ENCODE measurements at places on chromosomes 7 and 10.

- DNase-seq = no peak
Observed at GRCh38 chr10:119207713-119208552, 562 bp downstream of the GRK5 start.

- no peak for DNase-seq
Observed at GRCh38 chr7:80244206-80244916, 109.7 kb downstream of the GNAI1 start.

DNA sequence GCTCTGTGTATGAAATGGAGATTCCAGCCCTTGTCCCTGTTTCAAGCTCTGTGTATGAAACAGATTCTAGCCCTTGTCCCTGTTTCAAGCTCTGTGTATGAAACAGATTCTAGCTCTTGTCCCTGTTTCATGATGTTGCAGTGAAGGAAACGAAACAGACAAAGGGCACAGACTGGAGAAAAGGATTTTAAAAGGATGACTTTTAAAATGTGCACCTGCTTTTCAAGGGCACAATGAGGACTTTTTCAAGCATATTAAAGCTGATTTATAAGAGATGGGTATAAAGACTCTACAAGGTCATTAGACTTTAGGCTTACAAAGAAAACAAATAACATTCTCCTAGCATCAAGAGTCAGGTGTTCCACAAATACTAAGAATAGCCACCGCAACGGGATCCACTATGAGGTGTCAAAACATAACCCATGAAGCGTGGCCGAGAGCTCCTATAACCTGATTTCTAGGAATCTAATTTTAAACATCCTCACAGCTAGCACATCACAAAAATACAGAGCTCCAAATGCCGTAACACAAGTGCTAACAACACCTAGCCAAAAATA, 29.0 kb downstream of the DIP2C start:
- no peak for DNase-seq

- no peak for DNase-seq
Observed at GRCh38 chr7:151934584-151934983, 21.7 kb upstream of the GALNTL5 start.

- no peak for DNase-seq
Observed at GRCh38 chr7:98685541-98685940, 68.5 kb downstream of the NPTX2 start.

DNA sequence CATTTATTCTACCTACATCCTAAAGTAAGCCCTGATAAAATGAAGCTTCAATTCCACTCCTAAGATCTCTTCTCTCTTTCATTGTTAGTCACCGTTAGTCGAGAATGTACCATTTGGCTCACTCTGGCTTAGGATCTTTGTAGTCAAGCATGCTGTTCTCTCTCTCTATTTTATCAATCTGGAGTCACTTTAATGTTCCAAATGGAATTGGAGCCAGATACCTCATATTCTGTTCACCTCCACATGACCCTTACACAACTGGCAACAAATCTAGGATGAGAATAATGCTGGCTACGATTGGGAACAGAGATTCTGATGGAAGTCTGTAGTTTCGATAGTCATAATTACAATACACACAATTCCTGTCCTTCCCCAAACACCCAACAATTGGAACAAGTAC, 213.7 kb downstream of the TWIST1 start:
- DNase-seq = no peak

- no peak for DNase-seq
Observed at GRCh38 chr10:121216721-121217181, 365.6 kb downstream of the WDR11 start.

GRCh38 chr10:83076443-83076842, 1062.9 kb upstream of the GHITM start:
- no peak for DNase-seq

- no peak for DNase-seq
Observed at GRCh38 chr10:51860257-51860656, 160.9 kb upstream of the CSTF2T start.

DNA sequence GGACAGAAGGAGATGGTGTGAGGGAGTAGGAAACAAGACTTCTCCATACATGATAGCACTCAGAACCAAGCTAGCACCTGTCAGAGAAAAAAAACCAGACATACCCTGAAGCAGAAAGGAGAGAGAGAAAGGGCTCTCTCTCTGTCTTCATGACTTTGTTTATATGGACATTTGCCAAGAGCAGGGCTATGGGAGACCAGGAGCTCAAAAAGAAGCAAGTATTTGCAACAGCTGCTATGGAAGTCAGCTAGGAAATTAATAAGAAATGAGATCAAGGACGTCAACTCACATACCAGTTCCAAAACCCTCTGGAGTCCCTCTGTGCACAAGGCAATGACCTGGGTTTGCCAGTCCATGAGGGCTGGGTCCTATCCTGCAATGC, 111.6 kb downstream of the SGMS1 start:
- DNase-seq = no peak

- DNase-seq = no peak
Observed at GRCh38 chr7:818031-818699, 14.1 kb upstream of the SUN1 start.

GRCh38 chr10:48613016-48613415, 8.1 kb upstream of the ARHGAP22 start:
- no peak for DNase-seq

- DNase-seq = no peak
Observed at GRCh38 chr7:100826514-100827329, 601 bp downstream of the EPHB4 start.

GRCh38 chr10:14184841-14185315, 145.8 kb downstream of the FRMD4A start:
- no peak for DNase-seq

DNA sequence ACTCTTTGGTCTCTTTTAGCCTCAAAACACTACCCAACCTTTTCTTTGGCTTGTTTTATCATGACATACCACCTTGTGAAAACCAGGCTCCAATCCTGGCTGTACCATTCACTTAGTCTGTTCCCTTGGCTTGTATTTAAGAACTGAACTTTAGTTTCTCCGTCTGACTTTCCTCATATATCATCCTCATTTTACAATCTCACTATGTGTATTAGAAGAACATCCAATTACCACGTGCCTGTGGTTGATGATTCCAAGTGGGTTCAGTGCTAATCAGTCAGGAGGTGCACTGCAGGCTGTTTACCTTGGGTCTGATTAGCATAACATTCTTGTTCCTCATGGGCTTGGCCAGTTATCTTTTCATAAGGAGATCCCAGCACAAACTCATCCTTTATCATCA, 144.8 kb upstream of the KLF14 start:
- DNase-seq = no peak

DNA sequence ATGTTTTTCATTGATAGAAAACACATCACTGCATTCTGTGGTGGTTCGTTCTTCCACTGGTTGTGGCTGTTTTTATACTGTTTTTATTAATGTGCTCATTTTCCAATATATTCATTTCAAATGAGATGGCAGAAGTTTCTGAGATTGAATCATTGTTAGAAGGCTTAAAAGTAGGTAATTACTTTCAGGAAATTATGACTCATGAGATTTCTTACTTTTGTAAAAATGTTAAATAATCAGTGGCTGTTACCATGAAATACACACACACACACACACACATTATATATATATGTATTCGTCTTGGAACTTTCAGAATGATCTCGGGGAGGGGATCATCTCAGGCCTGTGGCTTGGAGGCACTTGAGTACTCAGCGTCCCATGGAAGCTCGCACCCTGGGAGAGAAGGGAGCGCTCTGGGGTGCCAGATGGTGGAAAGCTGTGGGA, 66.1 kb downstream of the ZMYND11 start:
- DNase-seq = no peak

- no peak for DNase-seq
Observed at GRCh38 chr10:129956876-129957673, 7.0 kb downstream of the EBF3 start.

DNA sequence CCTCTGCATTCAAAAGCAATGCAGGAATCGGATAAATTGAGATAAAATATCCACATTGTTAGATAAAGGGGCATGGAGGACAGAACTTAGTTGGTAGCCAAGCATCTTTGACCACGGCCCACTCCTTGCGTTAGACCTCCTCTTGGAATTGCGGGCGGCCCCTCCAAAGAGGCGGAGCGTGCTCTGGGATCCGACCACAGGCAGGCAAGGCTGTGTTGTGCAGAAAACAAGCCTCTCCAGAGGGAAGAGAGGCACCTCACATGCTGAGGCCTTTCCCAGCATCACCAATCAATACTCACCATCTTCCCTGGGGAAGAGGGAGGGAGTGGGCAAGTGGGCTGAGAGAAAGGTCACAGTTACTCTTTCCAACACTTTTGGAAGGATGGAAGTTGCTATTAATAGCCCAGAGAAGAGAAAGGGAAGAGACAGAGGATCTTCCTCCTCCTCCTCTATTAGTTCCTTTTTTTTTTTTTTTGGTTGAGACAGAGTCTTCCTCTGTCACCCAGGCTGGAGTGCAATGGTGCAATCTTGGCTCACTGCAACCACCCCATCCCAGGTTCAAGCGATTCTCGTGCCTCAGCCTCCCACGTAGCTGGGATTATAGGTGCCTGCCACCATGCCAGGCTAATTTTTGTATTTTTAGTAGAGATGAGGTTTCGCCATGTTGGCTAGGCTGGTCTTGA, 49.7 kb upstream of the NRF1 start:
- no peak for DNase-seq

DNA sequence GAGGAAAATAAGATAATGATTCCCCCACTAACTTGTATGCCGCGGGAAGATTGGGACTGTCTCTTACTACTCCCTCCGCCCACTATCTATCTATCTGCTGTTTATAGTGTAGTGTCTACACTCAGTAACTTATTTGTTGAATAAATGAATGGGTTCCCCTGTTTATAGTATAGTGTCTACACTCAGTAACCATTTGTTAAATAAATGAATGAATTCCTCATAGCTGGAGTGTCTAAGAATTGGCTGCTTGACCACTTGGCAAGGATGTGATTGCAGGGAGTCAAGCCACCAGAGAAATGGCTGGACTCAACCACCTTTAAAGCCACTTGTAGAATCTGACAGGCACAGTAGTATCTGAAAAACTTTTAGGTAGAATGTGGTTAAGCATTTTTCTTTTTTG, 147.1 kb downstream of the TRIL start:
- no peak for DNase-seq

DNA sequence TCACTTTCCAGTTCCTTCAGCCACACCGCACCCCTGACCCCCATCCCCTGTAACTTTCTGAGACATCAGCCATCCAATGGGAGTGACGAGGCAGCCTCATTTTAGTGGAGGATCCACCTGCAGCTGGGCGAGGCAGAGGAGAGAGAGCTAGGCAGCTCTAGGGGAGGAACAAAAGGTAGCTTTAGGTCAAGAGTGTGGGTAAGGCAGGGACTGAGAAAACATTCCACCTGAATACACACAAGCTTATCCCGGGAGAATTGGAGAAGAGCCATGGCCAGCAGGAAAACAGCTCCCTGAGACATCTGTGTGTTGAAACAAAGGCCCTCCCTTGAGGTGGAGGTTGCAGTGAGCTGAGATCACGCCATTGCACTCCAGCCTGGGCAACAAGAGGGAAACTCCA, 6.7 kb upstream of the KLRG2 start:
- no peak for DNase-seq

- DNase-seq = no peak
Observed at GRCh38 chr10:24542314-24543270, 181.1 kb downstream of the ARHGAP21 start.

GRCh38 chr7:18655506-18655905, 160.0 kb downstream of the HDAC9 start:
- no peak for DNase-seq

DNA sequence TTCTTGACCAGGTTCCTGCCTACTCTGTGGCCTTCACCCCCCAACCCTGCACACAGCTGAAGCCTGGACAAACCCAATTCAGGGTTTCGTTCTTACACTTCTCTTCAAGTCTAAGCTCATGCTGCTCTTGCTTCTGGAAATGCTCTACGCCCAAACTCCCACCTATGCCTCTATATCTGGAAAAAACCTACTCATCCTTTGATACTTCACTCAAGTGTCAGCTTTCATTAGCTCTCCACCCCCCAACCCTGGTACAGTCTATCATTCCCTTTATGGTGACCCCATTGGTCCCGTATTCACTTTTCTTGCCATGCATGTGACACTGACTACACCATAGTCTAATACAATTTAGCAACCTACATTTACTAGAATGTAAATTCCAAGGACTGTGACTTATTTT, 220.9 kb upstream of the PLXNA4 start:
- DNase-seq = no peak

- no peak for DNase-seq
Observed at GRCh38 chr7:93856323-93856722, 34.2 kb downstream of the TFPI2 start.

- no peak for DNase-seq
Observed at GRCh38 chr7:39247576-39247975, 269.9 kb downstream of the POU6F2 start.

- no peak for DNase-seq
Observed at GRCh38 chr10:89846786-89847185, 145.4 kb downstream of the KIF20B start.

DNA sequence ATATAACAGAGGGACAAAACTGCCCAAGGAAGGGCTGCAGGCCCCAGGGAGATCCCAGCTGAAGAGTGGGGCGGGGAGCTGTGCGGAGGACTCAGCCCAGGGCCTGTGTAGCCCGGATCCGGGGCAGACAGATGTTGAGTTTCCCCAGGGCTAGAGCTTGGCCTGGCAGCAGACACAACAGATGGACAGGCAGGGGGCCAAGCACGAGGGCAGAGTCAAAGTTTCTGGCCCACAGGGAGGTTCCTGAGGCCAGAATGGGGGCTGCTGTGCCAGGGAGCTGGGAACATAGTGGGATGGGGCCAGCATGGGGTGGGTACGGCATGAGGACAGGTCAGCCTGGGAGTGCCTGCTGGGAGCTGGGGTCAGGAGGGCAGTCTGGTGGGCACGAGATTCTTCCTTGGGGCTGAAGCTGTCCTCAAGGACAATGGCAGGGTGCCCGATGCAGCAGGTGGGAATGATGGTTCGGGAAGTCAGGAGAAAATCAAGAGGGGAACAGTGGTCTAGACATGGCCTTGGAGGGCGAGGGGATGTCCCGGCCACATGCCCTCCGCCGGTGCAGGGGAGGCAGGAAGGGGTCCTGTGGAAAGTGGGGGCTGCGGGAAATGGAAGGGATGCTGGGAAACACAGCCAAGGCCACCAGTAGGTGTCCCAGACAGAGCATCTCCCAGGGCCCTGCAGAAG, 519.1 kb upstream of the FOXK1 start:
- no peak for DNase-seq

DNA sequence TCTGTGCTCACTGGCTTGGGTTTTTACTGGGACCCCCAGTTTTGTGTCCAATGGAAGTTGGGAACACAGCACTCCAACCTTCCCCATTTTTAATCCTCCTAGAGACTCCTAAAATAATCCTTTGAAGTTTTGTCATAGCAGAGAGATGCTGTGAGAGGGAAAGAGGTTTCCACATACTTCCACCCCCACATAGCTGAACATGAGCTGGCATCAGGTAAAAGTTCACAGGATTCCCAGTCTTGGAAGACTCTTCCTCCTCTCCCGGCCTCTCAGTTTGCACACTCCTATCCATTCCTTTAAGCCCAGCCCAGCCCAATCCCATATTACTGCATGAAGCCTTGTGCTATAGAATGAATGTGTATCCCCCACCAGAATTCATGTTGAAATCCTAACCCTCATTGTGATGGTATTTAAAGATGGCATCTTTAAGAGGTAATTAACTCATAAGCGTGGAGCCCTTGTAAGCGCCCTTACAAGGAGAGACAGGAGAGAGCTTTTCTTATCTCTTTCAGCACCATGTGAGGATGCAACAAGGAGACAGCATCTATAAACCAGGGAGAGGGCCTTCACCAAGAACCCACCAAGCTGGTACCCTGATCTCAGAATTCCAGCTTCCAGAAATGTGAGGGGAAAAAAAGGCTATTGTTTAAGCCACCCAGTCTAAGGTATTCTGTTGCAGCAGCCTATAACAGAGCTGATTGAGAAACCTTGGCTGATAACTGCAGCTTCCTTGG, 22.4 kb downstream of the GRM8 start:
- DNase-seq = no peak

Data from stimulated activated CD4-positive, alpha-beta T cell treated with anti-CD3 and anti-CD28 coated beads, Interleukin-1b, Interleukin-23, amount 100 ng/mL, for 1 hour (primary cell).